ENCODE measurements at places on chromosomes 2 and 18.

- DNase-seq: no peak
Measured at GRCh38 chr18:53509886-53510285, 714.6 kb downstream of the MBD2 start.

- DNase-seq: peak; percentile 26
Measured at GRCh38 chr2:196482119-196483065, 157.1 kb upstream of the CCDC150 start.

- DNase-seq: no peak
Measured at GRCh38 chr2:38557981-38558380, 44.7 kb downstream of the HNRNPLL start.

DNA sequence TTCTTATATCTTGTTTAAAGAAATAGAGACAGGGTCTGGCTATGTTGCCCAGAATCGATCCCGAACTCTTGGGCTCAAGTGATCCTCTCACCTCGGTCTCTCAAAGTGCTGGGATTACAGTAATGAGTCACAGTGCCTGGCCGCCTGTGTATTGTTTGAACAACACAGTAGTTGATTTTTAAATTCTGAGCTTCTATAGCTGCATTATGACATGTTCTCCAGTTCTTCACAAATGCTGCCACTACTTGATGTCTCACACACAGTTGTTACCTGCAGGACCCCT, 7.7 kb upstream of the RHOB start:
- DNase-seq: no peak

GRCh38 chr2:36413218-36413617, 57.6 kb downstream of the CRIM1 start:
- DNase-seq: no peak

- no peak for DNase-seq
Measured at GRCh38 chr18:45920367-45920766, 46.8 kb downstream of the EPG5 start.

- peak; percentile 40 for DNase-seq
Measured at GRCh38 chr2:42569116-42569711, 782 bp downstream of the MTA3 start.

Data from H54 (cell line).